Activated T-helper 17 cell treated with anti-CD3 and anti-CD28 coated beads, Interleukin-2, amount 50 U/mL, for 72 hours (primary cell): ENCODE measurements at places on chromosomes 3 and 15.

DNA sequence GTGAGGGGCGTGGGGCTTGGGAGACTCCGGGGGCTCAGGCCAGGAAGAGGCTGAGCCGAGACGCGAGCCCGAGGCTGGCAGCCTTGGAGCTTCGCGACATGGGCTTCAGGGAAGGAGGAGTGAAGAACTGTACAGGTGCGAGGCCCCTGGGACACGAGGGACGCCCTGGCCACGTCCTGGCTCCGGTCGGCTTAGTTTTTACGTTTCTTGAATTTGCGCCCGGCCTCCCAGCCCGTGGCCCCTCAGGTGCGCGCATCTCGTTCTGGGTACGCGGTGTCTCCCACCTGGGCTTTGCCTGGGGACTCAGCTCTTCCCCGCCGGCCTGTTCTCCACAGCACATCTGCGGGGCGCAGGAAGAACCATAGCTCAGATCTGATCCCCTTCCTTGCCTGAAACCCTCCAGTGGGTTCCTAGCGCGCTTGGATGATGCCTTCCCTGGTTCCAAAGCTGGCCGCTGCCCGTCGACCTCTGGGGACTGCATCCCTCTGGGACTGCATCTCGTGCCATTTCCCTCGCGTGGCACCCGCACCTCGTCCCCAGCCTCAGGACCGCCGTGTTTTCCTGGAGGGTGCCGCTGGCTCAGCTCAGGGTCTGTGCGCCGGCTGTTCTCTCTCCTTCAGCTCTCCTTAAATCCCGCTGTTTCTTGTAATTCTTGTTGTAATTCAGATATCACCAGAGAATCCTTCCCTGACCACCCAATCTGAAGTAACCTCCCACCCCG is 614 bp downstream of the CHCHD6 start:
- ATAC-seq = no peak

GRCh38 chr15:32880642-32881041 is 162.8 kb downstream of the GREM1 start:
- no peak for ATAC-seq

DNA sequence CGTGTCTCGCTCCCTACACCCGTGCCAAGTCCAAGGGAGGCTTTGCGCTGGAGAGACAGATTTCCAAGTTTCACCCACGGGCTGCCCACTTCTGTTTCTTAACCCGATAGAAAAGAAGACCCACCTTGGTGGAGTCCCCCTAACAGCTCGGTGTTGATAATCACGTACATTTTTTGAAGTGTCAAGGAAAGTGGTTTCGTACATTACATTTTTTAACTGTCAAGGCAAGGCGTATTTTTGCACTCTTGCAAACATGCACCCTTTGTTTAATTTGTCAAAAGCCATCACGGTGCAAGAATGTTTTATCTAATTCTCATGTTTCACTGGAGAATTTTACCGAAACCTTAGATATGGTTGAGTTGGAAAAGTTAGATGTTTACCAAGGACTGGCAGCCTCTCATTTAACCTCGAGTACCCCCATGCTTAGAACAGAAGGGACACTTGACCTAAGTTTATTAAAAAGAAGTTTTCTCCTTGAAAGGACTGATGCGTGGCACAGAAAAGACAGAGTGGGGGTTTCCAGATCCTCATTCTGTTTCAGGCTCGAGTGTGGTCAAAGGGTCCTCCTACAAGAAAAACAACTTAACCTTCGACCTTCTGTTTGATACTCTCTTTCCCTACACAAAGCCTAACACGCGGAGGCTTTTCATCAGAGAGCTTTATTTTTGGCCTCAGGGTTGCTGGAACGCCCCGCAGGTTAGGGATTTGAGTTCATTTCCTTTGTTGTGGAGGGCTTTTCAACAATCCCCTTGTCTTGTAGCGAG is 882 bp downstream of the GXYLT2 start:
- ATAC-seq = no peak

DNA sequence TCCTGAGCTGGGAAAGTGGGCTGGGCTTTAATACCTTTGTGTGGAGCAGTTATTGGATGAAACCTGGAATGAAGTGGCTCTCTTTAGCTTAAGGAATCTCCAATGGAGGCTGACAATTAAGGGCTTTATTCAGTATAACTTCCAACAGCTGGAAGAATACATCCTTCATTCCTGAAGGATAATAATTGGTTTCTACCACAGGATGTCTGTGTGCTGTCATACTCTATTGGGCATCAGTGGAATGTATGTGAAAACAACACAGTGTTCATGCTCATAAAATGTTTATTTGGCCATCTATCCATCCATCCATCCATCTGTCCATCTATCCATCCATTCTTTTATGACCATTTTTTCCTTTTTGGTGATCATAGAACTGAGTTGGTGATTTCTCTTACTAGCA is 220.7 kb upstream of the GAP43 start:
- ATAC-seq = no peak

- ATAC-seq = peak; percentile 60
These were observed at the start of gene PSTPIP1 for GRCh38 chr15:76994971-76995945. Gene PSTPIP1, plus strand, starts transcription at chr15:76995126. Its CDS starts 448 bp downstream, at chr15:76995574.

DNA sequence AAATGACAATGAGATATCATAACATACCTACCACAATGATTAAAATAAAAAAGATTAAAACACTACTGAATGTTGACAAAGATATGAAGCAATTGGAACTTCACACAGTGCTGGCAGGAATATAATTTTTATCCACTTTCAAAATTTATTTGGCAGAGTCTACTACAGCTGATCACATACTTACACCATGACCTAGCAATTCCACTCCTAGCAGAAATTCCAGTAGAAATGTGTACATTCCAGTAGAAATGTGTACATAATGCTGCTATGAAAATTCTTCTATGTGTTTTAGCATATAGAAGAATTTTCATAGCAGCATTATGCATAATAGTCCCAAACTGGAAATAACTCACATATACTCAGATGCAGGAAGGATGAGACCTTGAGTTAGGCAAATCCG is 43.5 kb downstream of the IFT57 start:
- no peak for ATAC-seq

GRCh38 chr3:67401921-67402320 is 252.5 kb downstream of the SUCLG2 start:
- ATAC-seq = no peak

DNA sequence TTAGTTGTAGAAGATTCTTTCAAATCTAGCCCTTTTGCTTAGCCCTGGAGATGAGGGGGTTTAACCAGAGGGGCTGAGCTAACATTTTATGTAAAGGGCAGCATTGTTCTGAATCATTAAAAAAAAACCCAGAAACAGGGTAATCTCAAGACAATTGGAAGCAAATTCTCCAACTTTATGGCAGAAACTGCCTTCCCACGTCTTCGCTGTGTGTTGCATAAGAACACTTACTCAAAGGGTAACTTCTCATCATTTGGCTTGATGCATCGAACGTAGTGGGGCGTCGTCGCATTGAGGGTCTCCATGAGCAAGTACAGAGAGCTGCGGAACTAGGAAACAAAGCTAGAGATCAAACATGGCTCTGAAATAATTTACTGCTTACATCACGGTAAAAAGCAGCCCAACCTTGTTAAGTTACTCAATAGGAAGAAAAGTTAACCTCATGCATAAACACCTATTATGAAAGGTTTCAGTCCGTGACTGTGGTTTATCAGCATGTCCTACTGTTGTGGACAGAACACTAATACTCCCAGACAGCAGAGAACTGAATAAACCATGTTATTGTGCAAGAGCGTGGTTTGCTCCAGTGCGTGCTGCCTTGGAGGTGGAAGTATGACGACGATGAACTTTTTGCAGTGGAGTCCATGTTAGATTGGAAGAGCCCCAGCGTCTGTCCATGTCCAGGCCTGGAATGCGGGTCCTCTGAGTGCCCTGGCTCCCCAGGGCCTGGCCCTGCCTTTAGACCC is 48.7 kb downstream of the MYO5C start:
- ATAC-seq = no peak

- ATAC-seq = no peak
These were observed 41.6 kb upstream of the DUSP7 start for GRCh38 chr3:52097851-52098507.

DNA sequence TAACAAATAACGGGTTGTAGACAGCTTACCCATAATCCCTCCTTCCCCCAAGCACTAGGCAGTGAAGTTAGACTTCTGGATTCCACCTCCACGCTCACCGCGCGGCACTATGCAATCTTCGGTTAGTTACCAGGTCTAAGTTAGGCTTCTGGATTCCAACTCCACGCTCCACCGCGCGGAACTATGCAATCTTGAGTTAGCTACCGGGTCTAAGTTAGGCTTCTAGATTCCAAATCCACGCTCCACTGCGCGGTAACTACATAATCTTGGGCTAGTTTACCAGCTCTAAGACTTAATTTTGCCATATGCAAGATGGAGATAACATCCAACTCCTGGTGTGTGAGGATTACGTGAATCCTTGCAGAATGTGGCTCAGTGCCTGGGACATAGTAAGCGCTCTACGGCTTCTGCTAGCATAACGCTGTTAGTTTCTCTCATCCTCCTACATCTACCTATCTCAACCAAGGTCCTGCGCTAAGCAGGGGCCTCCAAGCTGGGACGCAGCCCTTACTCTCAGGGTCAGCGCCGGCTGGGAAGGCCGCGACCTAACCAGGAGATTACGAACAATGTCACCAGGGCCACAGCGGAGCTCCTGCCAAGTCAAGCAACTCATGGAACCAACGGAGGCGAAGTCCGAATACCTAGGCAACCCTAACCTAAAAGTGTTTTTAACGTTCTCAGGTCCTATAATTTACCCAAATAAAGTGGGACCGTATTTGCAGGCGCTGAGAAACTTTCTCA is 497 bp upstream of the RPLP1 start:
- peak; percentile 36 for ATAC-seq

DNA sequence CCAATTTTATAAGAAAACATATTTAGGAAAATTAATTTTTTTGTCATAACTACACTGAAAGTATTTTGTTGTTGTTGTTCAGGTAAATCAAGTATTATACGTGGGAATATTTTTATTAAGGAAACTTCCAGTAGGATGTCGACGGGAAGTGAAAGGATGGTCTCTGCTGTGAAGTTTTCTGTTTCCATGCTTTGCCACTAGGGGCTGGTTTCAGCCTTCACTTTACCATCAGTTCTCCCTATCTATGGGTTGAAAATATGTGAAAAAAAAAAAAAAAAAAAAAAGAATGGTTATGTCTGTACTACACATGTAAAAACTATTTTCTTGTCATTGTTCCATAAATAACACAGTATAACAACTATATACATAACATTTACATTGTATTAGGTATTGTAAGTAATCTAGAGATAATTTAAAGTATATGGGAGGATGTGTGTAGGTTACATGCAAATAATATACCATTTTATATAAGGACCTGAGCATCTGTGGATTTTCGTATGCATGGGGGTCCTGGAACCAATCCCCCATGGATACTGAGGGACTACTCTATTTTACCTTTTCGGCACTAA is 136.7 kb downstream of the SMAD6 start:
- no peak for ATAC-seq

- no peak for ATAC-seq
These were observed 806.6 kb upstream of the LMCD1 start for GRCh38 chr3:7695049-7695448.

- ATAC-seq = peak; percentile 31
These were observed 58.3 kb downstream of the HES1 start for GRCh38 chr3:194194051-194194756.

- ATAC-seq = no peak
These were observed 46.9 kb upstream of the DCUN1D1 start for GRCh38 chr3:183027276-183027675.

DNA sequence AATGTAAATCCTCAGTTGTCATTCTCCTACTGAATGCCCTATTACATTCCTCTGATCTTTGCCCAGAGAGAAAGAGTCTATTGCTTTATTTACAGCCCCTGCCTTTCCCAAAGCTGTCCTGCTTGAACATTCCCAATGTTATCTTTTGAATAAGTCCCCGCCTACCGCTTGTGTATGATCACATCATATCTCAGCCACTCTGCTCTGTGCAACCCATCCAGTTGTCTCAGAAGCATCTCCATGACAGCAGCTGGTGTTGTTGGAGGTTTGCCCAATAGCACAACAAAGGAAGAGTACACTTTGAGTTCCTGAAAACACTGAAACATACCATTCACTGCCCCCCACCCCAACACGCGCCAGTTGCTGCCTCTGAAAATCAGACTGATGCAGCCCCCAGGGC is 22.0 kb upstream of the FAM3D start:
- ATAC-seq = no peak

DNA sequence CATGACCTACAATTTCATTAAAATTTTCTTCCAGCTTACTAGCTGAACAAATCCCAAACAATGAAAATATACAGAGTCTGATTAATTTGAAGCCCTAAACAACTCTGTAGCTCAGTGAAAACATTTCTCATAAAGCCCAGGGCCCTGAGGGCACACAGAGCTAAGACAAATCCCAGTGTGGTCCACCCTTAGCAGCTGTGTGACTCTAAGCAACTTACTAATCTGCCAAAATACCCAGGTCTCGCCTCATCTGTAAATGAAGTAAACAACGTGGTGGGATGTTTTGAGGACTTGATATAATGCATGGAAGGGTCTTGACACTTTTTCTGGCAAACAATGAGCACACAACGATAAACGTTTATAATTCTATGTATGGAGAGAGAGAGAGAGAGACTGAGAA is 158.4 kb downstream of the FHIT start:
- ATAC-seq = no peak

DNA sequence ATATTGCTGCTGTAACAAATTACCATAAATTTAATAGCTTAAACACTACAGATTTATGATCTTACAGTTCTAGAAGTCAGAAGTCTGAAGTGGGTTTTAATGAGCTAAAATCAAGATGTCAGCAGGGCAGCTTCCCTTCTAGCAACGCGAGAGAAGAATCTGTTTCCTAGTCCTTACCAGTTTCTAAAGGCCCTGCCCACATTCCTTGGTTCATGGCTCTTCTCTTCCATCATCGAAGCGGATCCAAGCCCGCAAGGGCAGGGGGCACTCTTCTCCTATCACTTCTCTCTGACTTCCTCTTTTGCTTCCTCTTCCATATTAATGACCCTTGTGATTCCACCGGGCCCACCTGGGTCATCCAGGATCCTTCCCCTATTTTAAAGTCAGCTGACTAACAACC is 16.1 kb downstream of the MINDY4B start:
- ATAC-seq = no peak

GRCh38 chr3:14539742-14540491 is at the start of gene GRIP2:
Gene GRIP2, minus strand, starts transcription at chr3:14540342. Its CDS starts 34 bp downstream, at chr3:14540308.
- ATAC-seq = no peak

GRCh38 chr3:16311960-16312451 is 47.0 kb downstream of the OXNAD1 start:
- peak; percentile 47 for ATAC-seq

DNA sequence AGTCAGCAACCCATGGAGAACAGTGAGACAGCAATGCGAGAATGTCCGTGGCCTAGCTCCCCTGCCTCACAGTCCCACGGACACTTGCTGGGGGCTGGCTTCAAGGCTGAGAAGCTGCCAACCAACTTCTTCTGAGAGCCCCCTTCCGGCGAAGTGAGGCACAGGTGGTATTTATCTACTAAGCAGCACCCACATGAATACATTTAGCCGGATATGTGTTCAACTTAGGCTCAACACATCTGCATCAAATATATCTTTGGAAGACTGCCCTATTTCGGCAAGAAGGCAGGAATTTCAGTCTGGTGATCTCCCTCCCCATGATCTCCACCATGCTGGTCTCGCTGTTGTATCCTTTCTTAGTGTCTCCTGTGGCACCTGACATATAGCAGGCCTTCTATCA is 340.9 kb upstream of the NR2E3 start:
- ATAC-seq = no peak

- no peak for ATAC-seq
These were observed 17.4 kb downstream of the ABTB1 start for GRCh38 chr3:127690106-127690505.
